ENCODE measurements at places on chromosomes 1 and 21.

- DNase-seq: no peak
Observed at GRCh38 chr1:55820501-55820900, 605.3 kb upstream of the USP24 start.

- DNase-seq: no peak
Observed at GRCh38 chr1:20972855-20973254, 185.7 kb upstream of the HP1BP3 start.

- DNase-seq: no peak
Observed at GRCh38 chr1:20723537-20724363, 5.9 kb upstream of the KIF17 start.

DNA sequence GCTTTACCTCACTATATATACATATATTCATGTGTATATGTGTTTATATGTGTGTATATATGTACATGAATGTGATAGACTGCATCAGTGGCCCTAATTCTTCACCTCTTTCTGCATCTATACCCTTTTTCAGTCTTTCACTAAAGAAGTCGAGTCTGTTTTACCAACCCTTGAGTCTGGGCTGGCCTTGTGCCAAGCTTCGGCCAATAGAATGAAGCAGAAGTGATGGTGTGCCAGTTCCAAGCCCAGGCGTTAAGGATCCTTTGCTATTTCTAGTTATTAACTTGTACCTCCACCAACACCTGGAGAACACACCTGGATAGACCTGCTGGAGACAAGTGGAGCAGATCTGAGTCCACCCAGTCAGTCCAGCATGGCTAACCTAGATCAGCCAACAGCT lies 61.6 kb upstream of the PPM1J start:
- DNase-seq: no peak

- DNase-seq: peak; percentile 58
Observed at GRCh38 chr1:113930499-113931161, 1.5 kb downstream of the HIPK1 start.

Data from stimulated activated CD4-positive, alpha-beta T cell treated with anti-CD3 and anti-CD28 coated beads, Interleukin-2, amount 100 ng/mL, for 24 hours (primary cell).